ENCODE measurements at places on chromosomes 4 and X.

- DNase-seq, result no peak
Measured at GRCh38 chrX:115214605-115215004, 19.3 kb downstream of the LRCH2 start.

DNA sequence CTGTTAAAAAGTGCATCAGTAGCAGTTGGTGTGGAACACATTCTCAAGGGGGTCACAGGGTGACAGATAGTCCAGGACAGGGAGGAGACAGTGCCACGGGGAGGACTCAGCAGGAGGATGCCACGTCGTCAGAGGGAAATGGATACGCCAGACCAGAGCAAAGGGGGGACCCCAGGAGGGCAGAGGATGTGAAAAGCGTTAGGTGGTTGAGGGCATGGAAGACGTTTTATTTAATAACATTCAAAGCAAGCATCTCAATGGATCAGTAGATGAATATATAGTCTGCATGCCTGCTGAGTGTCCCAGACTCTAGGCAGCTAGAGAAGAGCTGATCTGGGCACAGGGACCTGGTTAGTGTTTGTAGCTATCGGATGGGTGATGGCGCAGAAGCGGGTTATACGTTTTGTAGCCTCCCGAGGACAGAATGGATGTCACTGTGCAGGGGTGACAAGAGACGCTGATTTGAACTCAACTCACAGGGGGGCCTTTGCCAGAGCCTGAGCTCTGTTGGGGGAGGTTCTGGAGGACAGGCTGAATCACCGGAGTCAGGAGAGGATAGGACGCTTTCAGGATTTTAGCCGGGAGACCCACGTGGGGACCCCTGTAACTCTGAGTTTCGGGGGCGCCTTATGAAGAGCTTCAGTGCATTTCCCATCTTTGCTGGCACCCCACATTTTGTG is 81.3 kb downstream of the STOX2 start:
- DNase-seq, result no peak

DNA sequence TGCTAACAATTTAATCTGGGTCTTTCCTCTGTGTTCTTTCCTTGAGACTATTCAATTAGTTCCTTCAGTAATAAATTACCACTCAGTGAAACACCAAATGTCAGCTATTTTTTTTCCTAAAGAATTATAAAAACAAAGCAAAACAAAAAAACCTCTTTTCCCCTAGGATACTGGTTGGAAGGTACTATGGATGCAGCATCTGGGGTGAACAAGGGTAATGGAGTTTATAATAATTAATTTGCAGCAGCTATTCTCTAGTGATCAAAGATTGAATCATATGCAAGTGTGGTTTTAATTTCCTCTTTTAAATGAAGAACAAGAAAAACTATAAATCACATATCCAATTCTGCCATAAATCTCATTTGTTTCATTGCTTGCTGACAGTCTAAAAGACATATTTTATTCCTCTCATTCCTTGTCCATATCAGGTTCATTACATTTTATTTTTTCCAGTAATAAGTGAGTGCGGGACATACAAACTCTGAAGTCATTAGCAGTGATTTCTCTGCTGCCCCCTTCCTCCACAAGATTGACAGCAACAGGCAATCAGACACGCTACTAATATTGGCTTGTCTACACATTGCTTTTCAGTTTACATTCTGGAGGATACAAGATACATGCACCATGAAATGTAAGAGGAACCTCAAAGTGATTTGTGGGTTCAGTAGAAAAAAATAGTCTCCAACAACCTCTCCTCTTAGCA is 1093.4 kb upstream of the SLIT2 start:
- DNase-seq, result no peak

- DNase-seq, result no peak
Measured at GRCh38 chr4:47882228-47882627, 32.2 kb downstream of the NFXL1 start.

All from stimulated activated CD8-positive, alpha-beta memory T cell treated with anti-CD3 and anti-CD28 coated beads, Interleukin-4, amount 100 ng/mL, for 4 hours (primary cell).